Putamen (tissue), 1 donor: ENCODE measurements at places on chromosomes 11 and 22.

- no peak for DNase-seq
Observed at GRCh38 chr11:10289765-10290380, 4.1 kb downstream of the SBF2 start.

DNA sequence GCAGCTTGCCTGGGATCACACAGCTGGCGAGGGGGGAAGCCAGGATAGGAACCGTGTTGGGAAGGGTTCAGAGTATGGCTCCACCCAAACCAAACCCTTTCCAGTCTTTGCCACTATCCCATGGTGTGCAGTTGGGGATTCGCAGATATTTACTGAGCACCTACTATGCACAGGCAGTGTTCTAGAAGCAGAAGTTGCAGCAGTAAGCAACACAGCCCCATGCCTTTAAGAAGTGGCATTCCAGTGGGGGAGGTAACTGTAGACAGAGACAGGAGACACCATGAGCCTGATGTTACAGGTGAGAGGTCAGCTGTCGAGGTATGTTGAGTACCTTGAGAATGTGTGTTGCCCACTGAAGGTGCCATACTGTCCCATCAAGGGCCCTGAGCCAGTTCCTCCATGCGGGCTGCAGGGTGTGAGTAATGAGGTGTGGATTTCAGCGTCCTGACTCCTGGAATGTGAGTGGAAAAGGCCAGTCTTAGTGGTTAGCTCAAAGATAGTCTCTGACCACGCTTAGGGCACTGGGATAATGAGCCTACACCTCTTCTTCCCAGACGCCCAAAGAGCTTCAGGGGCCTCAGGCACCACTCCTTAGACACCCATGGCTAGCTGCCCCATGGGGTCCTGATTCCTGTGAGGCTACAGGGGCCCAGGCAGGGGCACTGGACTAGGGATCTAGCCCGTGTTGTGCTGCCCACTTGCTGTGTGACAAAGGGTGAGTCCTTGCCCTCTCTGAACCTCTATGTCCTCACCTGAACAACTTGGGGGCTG, 71.8 kb upstream of the TP53I11 start:
- DNase-seq, result no peak

DNA sequence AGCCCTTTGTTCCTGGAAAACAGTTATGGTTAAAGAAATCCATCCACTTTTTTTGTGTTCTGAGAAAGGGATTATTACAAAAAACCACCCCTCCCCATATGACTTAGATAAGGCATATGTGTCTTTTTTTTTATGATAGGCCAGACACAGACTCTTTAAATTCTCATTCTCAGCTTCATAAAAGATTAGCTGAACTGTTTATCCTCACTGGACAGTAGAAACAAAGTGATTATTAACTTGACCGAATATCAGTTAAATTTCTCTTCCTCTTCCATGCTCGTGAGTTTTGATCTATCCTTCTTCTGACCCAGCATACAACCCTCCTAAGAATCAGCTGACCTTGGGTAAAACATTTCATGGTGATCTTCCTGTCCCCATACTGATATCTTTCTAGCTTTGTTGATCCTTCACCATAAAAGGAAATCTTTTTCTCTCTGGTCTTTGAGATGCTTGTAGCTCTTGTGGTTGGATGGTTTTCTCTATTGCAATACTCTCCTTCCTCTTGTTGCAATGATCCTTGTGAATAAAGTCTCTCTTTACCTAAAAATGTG, 26.2 kb downstream of the OR2AG2 start:
- DNase-seq, result no peak

DNA sequence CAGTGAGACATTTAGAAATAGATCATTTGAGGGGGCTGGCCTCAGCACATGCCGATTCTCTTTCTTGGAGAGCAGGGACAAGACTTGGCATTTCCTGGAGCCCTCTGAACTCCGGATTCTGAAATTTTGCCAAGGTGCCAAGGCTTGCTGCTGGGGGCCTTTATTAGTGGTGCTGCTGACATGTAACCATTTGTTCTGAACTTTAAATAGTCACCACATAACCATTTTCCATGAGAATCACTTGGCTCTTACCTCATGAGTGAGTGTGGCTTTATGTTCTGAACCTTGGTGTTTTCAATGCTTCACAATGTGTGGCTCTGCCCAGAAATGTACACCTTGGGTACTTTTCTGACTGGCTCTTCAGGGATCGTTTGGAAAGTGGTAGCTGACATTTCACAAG, 33.3 kb downstream of the SYT13 start:
- DNase-seq, result no peak

- no peak for DNase-seq
Observed at GRCh38 chr22:44332946-44333345, 20.2 kb upstream of the SHISAL1 start.

DNA sequence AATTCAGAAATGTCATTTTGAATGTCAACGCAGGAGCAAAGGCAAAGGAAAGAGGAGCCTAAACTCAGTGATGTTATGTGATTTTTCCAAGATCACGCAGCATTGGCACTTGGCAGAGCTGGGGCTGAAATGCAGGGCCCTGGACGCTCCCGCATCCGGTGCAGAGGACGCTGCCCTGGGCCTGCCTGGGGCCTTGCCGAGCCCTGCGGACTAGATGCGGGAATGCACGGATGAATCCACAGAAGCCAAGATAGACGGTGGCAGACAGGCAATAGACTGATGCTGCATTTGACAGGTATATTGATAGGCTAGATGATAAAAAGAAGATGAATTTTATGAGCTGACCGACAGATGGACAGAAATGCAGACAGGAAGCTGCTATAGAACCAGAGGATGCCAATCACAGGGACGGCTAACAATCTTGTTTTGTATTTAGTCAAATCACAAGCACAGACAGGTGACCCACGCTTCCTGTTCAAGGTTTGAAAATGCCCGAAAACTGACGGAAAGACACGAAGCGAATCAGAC, 696 bp upstream of the MARK2 start:
- no peak for DNase-seq

DNA sequence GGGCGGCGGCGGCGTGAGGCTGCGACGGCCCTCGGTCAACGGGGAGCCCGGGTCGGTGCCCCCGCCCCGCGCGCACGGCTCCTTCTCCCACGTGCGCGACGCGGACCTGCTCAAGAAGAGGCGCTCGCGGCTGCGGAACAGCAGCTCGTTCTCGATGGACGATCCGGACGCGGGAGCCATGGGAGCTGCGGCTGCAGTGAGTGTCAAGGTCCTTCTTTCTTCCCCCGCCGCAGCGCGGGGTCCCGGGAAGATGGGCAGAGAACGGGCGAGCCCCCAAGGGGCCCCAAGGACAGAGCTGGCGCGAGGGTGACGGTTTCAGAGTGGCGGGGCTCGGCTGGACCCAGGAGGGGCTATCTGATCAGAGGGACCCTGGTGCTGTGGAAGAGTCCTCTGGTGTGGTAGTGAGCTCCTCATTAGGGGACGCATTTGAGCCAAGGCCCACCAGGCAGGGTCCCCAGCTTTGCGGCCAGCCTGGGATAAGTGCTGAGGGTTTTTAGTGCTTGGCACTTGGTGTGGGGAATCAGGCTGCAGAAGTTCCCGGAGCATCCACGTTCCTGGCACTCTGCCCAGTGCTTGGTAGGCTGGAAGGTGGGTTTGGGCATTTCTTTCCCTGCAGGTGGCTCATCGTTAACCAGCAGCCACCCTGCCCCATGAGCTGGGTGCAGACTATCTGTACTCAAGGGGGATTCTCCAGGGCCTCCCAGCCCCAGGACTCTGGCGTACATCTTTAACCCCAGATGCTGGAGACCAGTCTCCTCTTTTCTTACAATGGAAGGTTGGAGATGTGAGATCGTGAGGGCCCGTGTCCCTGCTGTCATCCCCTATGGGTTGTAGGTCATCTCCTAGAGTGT, 9.8 kb downstream of the EHBP1L1 start:
- no peak for DNase-seq

DNA sequence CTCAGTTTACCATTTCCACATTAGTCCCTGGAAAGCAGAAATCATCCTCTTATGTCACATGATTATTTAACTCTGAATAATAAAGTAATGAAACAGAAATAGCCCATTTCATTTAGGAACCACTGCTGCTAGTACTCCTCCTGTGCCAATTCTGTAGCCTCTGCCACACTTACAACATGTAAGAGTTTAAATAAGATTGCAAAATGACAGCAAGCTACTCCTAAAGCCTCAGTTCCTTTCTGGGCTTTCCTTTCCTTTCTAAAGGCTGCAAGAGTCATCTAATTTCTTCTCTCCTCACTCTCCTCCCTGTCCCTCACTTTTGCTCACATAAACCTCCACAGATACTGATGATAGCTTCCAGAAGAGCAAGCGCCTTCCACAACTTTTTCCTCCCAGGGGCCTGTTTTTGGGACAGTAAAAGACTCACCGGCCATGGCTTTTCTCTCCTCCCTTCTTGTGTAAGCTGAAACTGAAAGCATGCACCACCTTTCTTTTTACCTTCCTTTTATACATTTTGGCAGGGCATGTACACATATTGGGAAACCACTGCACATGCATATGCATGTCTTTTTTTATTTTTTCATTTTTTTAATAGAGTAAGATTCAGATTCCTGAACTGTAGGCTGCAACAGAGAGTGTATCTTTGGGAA, 38.5 kb downstream of the CARD18 start:
- no peak for DNase-seq

- DNase-seq, result no peak
Observed at GRCh38 chr11:126380909-126381308, 25.4 kb downstream of the ST3GAL4 start.

DNA sequence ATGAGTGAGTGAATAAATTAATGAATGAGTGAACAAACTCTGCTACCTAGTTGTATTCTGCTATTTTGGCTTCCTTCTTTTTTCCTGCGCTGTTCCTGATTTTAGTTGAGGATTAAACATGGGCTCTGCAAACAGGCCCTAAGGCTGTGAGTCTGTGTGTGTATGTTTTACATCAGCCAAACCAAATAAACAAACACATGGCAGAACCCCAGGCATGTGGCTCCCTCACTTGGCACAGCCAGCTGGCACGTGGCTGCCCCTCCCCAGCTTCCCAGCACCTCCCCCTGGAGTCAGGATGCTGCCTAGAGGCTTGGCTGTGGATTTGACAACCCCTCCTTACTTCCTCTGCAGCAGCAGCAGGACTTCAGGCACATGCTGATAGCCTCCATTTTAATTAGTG, 593.2 kb downstream of the INSC start:
- DNase-seq, result peak; percentile 13

- no peak for DNase-seq
Observed at GRCh38 chr11:118042141-118042540, 34.7 kb upstream of the TMPRSS4 start.

DNA sequence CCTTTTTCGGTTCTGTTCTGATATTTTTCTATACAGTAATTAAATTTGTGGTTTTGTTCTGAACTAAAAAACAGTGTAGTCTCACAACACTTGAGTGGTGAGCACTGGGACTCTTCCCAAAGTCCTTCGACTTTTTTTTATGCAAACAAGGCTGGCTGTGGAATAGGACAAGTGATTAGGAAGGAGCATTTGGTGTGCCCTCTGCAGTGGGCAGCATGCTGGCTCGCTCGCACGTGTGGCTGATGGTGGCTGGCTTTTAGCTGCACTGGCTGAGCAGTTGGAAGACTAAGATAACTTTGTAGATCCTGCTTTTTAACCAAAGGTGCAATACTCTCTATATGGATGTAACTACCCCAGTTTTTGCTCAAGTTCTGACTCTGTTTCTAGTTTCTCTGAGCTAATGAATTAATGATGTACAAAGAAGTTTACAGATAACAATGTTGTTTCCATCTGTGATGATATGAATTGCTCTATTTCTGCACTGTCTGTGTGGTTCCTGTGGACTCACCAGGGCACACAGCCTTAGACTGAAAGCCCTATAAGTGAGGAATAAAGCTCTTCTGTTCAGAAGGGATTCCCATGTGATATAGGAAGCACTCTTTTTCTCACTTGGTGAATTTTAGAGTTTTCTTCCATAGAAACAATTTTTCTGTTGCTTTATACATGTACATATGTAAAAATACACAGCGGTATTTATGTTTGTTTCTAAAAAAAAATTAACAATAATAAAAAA, 143.1 kb upstream of the RASSF10 start:
- DNase-seq, result no peak

DNA sequence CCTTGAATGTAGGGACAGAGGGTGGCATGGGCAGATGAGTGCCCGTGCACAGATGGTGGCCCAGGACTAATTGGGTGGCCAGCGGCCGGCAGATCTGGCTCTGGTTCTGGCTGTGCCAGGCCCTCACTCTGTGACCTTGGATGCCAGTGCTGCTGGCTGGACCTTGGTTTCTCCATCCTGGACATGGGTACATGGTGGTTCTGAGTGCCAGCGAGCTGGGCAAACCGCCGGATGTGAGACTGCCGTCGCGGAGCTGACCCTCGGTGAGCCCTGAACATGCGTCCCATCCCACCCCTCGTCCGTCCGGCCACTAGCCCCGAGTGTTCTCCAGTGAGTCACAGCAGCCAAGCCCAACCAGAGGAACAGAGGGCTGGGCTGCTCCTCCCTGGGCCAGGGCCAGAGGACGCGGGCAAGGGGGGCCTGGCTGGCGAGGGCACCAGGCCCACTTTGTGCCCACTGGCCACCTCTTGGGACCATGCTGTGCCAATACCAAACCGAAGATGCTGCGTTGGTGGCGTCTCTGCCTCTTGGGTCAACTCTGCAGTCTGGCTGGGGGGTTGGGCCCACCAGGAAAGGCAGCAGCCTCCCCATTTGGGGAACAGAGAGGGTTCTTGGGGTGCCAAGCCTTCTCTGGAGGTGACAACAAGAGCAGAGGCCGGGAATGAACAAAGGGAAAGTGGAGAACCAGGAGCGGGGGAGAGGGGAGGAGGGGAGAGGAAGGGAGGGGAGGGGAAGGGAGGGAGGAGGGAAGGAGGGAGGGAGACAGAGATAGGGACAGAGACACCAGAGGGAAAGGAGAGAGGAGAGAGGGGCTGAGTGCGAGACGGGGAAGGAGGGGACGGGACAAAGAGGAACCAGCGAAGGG, 10.7 kb downstream of the LSP1 start:
- DNase-seq, result peak; percentile 70

DNA sequence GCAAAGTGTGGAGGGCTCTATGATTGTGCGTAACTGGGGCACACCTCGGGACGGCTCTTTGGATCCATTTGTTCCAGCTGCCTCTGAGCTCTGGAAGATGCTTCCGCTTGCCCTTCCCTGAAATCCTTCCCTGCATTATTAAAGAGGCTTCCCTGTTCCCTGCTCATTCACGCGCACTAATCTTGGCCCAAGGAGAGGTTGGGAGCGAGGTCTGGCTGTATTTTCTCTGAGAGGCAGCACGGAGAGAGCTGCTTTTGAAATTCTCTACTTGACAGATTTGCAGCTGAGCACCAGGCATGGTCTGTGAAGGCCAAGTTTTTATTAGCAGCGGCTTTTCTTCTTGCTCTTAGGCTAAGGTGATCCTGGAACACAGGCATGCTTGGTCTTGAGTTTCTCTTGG, 94.8 kb upstream of the NTM start:
- peak; percentile 54 for DNase-seq

- no peak for DNase-seq
Observed at GRCh38 chr22:49575703-49576081, 252.0 kb downstream of the BRD1 start.
